A549 (cell line): ENCODE measurements at places on chromosomes 5 and 9. TPM values are rescaled to one million over a fixed set of nuclear protein-coding genes. Genes with fewer than 3 reads are reported as not detected.

The DPYSL3 gene
- polyA plus RNA-seq = 16.5 to 20.7 TPM (median 19.3 TPM) in 3 replicates

The EMB gene
- 4.6 to 5.2 TPM (median 4.6 TPM) in 3 replicates for polyA plus RNA-seq

The TAF1L gene
- polyA plus RNA-seq = 0.01 TPM in 1 of 3 replicates, not detected in the others

The FCN1 gene
- polyA plus RNA-seq = not detected in 3 replicates

The PCDHAC2 gene
- polyA plus RNA-seq = 1.1 to 1.2 TPM (median 1.2 TPM) in 3 replicates

The ERCC8 gene
- 21.3 to 26.1 TPM (median 22.9 TPM) in 3 replicates for polyA plus RNA-seq

The AFAP1L1 gene
- 3.3 to 3.5 TPM (median 3.4 TPM) in 3 replicates for polyA plus RNA-seq

The GLRA1 gene
- polyA plus RNA-seq = not detected in 3 replicates

The LRRC70 gene
- polyA plus RNA-seq = 0.09 TPM in 1 of 3 replicates, not detected in the others

The PDE4D gene
- polyA plus RNA-seq = 64.2 to 77.3 TPM (median 74.0 TPM) in 3 replicates

The TRPM6 gene
- polyA plus RNA-seq = 1.5 to 1.8 TPM (median 1.5 TPM) in 3 replicates

The MSX2 gene
- 2.0 to 2.6 TPM (median 2.6 TPM) in 3 replicates for polyA plus RNA-seq

The CBY3 gene
- not detected in 3 replicates for polyA plus RNA-seq

The OGN gene
- polyA plus RNA-seq = not detected in 3 replicates

The SPINK5 gene
- polyA plus RNA-seq = not detected in 3 replicates

The ACTL7B gene
- polyA plus RNA-seq = not detected in 3 replicates
